ENCODE measurements at places on chromosomes 2 and 18.

GRCh38 chr2:240869109-240869955 lies 708 bp downstream of the AGXT start:
- DNase-seq = no peak

DNA sequence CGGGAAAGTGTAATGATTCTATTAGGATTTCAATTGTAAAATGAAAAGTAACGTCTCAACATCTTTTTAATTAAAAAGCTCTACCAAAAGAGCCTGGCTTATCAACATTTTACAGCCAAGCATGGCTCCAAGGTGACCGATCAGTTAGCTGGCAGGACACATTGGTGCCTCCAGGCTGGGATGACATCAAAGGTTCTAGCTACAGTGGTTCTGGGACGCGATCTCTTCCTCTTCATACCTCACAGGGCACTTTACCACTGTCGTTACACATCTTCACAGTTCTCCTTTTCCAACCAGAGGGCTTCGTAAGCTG lies 693 bp downstream of the ORC2 start:
- peak; percentile 10 for DNase-seq

GRCh38 chr2:197805715-197806633 lies 1.6 kb downstream of the PLCL1 start:
- DNase-seq = no peak

DNA sequence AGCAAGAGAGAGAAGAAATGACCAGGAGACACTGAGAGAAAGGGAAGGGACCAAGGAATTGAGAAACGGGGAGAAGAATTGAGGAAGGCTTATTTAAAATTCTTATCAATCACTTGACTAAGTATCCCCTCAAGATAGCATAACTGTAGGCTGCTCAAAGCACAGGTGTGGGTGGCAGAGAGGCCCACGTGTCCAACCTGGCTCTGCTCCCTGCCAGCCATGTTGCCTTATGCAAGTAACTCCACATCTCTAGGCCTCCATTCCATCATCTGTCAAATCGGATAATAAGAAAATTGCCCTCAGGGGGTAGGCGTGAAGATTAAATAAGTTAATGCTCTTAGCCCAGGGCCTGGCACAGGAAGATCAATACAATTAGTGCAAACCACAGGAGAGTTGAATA lies 7.4 kb upstream of the NPAS2 start:
- DNase-seq = no peak

- peak; percentile 64 for DNase-seq
Observed at GRCh38 chr2:193966590-193966989, 1690.4 kb upstream of the SLC39A10 start.
